T-helper 1 cell (primary cell): ENCODE measurements at places on chromosomes 4 and X.

DNA sequence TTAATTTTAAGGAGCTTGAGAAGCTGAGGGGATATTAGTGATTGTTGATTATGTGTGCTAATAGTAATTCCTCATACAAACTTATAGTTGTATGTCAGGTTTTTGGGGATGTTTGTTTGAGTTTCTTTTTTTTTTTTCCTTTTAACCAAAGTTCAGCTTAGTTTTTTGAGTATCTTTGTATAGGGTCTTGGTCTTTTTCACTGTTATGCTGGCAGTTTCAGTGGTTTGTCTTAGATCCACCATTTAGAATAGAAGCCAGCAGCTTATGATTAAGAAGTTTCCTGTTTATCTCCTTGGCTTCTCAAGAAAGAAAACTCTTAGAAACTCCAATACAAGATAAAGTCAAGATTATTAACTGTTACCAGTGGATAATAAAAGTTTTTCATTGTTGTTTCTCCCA lies 16.1 kb downstream of the CPEB2 start:
- DNase-seq = no peak

- no peak for DNase-seq
These were observed 29.6 kb downstream of the RAB40AL start for GRCh38 chrX:102966701-102967100.

DNA sequence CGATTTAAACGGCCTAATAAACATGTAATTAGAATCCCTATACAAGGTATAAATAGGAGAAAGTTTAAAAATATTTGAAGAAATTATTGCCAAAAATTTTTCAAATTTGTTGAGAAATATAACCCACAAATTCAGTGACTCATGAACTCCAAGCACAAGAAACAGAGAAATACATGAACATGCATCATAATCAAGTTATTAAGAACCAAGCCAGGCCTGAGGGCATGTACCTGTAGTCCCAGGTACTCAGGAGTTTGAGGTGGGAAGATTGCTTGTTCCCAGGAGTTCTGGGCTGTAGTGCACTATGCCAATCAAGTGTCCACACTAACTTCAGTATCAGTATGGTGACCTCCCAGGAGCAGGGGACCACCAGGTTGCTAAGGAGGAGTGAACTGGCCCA lies 341.9 kb downstream of the CAMK2D start:
- DNase-seq = no peak

DNA sequence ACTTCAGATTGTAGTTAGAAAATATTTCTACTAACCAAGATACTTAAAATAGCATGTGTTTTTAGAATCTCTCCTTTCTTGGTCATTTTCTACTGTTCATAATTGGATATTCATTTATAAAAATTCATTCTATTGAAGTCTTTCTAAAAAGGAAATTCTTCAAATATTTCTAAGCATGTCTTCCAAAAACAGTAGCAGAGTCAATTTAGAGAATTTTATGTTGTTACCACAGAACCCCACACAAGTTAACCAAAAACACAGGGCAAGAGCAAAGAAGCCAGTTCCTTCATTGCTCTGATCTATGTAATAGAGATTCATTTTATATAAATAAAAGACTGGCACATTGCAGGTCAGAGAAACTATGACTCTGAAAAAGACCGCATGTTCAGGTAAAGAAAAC lies 345.1 kb upstream of the PITX2 start:
- DNase-seq = no peak

GRCh38 chr4:102687982-102688433 lies 72.8 kb downstream of the MANBA start:
- no peak for DNase-seq

DNA sequence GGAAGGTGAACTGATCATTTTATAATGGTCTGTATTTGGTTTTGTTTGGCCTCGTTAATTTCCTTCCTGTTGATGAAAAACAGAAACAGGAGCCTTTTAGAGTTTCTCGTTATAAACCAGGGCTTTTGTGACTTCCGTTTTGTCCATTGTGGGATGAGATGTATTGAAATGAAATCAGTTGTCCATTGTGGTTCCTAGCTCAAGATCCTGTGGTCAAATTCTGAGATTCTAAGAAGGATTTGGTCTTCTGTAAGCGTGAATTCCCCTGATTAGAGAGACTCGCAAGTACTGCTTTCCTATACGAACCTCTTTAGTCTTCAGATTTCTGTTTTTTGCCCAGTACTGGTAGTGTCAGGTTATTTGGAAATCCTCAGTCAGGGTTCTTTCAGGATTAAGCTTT lies 101.7 kb downstream of the RAPGEF2 start:
- no peak for DNase-seq

GRCh38 chrX:55220119-55220794 lies at the start of gene PAGE5:
Gene PAGE5 (plus strand): TSS chrX:55220346. CDS start chrX:55221383, 1,037 bp downstream.
- no peak for DNase-seq

DNA sequence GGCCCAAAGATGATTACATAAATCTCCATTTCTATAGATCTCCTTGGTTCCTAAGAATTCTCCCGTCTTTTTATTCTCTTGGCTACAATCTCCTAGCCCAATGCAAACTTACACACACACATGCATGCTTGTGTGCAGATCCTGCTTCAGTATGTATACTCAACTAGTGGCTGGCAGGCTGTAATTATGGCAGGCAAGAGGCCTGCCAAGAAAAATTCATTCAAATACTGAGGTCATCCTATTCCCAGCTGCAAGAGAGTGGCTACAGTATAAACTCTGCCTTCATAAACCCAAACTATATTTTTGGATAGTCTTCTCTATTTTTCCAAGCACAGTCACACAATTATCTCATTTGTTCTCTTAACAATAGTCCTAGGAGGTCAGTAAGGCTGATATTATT lies 95.2 kb downstream of the SHROOM4 start:
- no peak for DNase-seq

DNA sequence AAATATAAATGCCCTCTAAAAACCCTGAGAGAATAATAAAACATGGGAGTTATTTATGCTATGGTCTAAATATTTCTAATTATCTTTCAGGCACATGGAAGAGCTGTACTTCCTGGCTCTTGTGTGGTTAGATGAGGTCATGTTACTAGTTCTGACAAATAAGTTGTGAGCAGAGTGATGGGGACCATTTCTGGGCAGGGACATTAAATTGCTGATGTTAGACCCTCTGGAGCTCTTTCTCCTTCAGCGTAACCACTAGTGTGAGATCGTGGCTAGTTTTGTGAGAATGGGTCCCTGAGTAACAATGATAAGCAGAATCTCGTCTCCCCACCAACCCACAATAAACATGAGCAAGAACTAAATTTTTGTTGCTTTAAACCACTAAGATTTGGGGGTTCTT lies 108.0 kb downstream of the MAML3 start:
- DNase-seq = no peak

DNA sequence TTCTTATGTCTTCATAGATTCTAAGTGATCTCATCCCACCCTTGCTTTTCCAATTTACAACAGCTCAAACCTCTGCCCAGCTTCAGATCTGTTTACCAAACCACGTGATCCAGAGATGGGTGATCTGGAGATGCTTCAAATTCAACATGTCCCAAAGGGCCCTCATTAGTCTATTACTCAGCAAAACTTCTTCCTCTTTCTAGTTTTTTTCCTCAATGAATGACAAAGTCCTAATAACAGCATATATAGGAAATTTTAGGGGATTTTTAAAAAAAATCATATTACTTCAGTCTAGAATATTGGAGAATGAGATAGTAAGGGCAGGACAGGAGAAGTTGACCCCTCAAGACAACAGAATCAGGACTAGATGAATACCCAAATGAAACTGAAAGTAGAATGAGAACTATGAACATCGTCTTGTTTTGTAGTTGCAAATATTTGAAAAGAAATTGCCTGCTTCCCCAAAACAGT lies 127.1 kb downstream of the CFAP299 start:
- DNase-seq = no peak

- no peak for DNase-seq
These were observed 132.2 kb downstream of the VEGFC start for GRCh38 chr4:176660561-176660960.

DNA sequence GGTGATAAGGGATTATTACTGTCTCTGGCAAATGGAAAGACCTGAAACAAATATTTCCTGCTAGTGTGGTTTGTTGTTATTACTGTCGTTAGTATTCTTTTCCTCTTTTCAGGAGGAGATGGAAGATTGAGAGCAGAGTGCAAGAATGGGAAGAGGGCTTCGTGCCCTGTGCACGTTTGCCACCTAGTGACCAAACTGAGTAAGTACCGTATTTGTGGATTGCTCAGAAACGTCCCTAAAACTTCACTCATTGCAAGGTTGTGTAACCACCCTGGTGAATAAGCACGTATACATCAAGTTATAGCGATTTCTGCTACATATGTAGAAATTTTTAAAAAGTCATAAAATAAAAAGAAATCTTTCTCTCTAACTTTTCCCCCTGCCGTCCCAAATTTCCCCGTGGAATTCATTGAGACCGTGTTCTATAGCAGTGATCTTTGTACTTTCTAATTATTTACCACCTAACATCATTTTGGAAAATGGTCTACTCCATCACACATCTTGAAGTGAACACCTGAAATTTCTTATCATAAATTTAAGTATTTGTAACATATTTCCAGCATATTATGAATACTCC lies 24.3 kb downstream of the LINC00632 start:
- peak; percentile 8 for DNase-seq

- DNase-seq = no peak
These were observed 211.2 kb downstream of the NSUN7 start for GRCh38 chr4:40960941-40961340.

DNA sequence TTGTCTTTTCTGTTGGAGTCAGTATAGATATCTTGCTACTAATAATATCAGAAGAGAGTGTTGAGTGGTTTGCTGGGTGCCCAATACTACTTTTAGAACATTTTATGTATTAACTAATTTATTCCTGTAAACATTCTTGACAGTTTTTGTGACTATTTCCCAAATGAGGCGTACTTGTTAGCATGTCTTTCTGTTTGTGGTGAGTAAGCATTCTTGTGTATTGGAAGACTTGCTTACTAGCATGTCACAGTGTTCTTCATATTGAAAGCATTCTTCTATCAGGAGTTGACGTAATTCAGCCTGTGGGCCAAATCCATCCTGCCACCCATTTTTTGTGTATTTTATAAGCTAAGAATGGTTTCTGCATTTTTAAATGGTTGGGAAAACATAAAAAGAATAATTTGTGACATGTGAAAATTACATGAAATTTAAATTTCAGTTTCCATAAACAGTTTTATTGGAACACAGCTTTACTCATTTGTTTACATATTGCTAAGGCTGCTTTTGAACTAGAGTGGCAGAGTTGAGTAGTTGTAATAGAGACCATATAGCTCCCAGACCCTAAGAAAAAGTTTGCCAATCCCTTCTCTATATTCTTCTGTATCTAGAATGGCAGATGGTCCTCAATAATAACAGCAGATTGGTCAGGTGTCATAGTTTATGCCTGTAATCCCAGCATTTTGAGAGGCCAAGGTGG lies 20.4 kb downstream of the REPS2 start:
- no peak for DNase-seq

DNA sequence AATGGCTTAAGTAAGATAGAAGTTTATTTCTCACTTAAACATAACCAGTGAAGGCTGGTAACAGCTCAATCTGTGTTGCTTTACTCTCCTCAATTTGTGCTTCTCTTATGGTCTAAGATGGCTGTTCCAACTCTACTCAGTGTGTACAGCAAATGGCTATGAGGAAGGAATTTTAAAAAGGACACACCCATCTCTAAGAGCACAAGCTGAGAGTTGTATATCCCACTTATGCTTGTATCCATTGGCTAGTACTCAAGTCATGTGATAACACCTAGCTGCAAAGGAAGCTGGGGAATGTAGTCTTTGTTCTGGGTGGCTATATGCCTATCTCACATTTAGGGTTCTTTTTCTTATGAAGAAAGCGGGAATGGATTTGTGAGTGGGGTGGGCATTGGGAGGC lies 63.3 kb downstream of the GPAT3 start:
- DNase-seq = peak; percentile 18

GRCh38 chrX:386768-387575 lies at the start of gene PPP2R3B:
Gene PPP2R3B (minus strand): TSS chrX:386907. CDS start chrX:386691, 216 bp downstream.
- peak; percentile 100 for DNase-seq

- no peak for DNase-seq
These were observed at the start of gene GABRG1 for GRCh38 chr4:46123913-46124755. Gene GABRG1 (minus strand): TSS chr4:46124054. CDS start chr4:46123913, 141 bp downstream.

DNA sequence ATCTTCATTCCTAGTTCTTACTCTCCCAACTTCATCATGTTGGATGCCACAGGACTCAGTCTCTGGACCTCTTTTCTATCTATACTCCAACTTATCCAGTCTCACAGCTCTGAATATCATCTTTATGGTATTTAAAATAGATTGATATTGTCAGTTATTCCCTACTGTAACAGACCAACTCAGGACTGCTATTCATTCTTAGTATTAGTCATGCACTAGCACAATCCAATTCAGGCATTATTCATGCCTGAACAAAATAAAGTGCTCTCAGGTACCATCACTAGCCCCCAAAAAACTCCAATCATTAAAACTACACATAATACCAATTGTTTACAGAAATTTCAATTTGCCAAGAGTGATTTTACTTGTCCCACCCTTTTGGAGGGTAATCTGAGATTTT lies 37.7 kb downstream of the FRYL start:
- no peak for DNase-seq

- no peak for DNase-seq
These were observed 208.7 kb downstream of the SOWAHB start for GRCh38 chr4:76689145-76689817.

DNA sequence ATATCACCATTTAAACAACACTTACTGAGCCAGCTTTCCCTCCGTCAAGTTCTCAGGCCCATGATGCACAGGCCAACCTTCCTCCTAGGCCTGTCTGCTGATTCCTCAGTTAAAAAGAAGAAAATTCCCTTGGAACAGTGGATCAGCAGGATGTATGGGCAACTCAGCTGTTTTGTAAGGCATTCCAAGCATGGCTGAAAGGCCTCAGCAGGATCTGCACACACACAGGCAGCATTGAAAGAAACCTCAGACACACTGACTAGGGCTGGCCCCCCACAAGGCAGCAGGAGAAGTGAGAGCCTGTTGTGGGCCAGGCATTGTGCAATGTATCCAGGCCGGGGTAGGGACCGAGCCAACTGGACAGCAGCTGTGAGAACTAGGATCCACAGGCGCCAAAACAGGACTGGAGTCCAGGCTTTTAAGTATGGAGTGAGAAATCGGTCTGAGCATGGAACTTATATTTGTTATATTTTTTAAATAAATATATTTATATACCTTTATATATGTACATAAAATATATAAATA lies 171.4 kb downstream of the NWD2 start:
- no peak for DNase-seq

DNA sequence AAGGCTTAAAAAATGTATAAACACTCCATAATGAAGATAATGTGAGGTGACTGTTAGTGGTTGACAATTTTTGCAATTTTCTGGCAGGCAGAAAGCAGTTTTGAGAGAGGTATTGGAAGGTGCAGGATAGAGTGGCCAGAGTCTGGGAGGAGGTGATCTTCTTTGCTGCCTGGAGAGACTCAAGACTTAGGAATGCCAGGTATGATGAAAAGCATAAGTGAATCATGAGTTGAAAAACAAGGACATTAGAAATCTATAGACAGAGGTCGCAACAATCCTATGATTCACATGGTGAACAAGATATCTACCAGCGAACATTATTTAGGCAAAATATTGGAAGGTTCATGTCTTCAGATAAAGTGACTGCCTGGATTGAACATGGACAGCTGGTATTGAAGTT lies 118.5 kb downstream of the CFAP299 start:
- DNase-seq = no peak

- DNase-seq = no peak
These were observed 694.4 kb upstream of the POU3F4 start for GRCh38 chrX:82813671-82814078.
